ENCODE measurements at places on chromosomes 3 and 15. TPM values are rescaled to one million over a fixed set of nuclear protein-coding genes. Genes with fewer than 3 reads are reported as not detected.

- DNase-seq: peak; percentile 91
Observed at GRCh38 chr3:69326855-69327300, 59.0 kb downstream of the FRMD4B start.

DNA sequence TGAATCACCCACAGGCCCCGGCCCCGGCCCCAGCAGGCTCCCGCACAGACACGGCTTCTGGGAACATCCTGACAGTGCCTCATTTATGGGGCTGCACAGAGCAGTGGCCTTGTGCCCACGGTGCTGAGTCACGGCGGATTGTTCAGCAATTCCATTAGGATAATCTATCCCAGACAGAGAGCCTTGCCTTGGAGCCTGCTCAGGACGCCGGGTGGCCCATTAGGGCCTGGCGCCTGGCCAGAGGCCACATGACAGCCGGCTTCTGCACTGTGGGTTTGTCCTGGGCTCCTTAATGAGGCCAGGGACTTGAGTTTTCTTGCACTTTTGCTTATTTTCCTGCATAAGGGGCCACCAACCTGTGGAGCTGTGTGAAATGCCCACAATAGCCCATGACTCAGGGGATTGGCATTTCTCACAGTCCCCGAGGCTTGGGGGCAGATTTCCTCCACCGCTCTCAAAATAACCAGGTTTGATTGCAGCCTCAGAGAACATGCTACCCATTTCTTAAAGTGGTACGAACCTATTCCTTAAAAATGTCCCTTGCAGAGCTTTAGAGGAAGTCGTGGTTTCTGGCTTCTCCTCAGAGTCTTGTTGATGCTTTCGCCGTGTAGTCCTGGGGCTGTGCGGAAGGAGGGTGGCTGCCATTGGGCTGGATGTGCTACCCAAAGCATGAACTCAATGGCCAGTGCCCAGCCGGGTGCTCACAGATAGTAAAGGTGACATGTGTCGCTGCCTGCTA, 19.0 kb downstream of the SYNM start:
- no peak for DNase-seq

The FETUB gene
- not detected for total RNA-seq

DNA sequence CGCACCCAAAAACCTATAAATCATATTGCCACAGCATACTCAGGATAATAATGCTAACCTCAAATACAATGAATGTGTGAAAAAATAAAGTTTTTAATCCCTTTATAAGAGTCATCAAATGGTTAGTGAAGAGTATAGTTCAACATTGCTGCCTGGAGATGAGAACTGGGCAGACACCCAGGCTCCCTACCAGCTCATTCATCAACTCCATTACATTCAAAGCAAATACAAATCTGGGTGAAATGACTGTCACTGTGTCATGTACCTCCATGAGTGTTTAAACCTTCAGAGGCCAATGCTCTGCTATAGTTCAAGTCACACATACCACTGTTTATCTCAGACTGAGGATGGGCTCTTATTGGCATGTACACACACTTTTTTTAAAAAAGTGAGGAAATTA, 167.2 kb upstream of the KCNMB2 start:
- no peak for DNase-seq

- no peak for DNase-seq
Observed at GRCh38 chr3:10400050-10400748, 79.3 kb upstream of the SEC13 start.
